HS-27A (cell line): ENCODE measurements at places on chromosomes 7 and 10.

GRCh38 chr10:35639728-35640401 lies 2.2 kb downstream of the FZD8 start:
- no peak for DNase-seq

DNA sequence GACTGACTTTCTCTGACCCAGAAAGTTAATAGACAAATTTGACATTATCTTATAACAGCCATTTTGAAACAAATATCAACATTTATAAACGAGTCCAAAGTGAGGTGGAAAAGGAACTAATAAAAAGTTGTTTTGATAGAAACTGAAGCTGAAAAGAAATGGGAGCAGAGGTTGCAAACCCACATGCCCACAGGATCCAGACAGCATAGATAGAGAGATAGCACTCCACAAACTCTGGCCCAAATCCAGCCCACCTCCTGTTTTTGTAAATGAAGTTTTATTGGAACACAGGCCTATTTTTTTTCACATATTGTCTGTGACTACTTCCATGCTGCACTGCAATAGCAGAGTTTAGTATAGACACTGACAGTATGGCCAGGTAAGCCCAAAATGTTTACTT lies 171.9 kb downstream of the PRKG1 start:
- no peak for DNase-seq

DNA sequence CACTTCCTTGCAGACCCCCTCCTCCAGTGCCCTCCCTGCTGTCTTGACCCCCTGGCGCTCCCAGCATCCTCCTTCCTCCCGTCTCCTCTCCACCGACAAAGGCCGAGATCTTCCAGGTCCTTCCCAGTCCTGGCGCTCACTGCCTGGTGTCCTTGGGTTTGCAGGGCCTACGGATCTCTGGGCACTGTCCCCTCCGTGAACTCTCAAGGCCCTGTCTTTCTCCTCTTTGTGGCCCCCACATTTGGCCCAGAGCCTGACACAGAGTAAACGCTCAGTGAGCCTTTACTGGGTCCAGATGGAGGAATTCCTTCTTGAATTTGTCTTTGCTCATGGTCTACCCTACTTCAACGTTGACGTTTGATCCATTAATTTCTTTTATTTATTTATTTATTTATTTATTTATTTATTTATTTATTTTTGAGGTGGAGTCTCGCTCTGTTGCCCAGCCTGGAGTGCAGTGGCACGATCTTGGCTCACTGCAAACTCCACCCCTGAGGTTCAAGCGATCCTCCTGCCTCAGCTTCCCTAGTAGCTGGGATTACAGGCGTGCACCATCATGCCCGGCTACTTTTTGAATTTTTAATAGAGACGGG lies 29.7 kb downstream of the TMEM270 start:
- no peak for DNase-seq

GRCh38 chr7:150384406-150385301 lies 5.5 kb downstream of the ZNF775 start:
- DNase-seq: no peak

DNA sequence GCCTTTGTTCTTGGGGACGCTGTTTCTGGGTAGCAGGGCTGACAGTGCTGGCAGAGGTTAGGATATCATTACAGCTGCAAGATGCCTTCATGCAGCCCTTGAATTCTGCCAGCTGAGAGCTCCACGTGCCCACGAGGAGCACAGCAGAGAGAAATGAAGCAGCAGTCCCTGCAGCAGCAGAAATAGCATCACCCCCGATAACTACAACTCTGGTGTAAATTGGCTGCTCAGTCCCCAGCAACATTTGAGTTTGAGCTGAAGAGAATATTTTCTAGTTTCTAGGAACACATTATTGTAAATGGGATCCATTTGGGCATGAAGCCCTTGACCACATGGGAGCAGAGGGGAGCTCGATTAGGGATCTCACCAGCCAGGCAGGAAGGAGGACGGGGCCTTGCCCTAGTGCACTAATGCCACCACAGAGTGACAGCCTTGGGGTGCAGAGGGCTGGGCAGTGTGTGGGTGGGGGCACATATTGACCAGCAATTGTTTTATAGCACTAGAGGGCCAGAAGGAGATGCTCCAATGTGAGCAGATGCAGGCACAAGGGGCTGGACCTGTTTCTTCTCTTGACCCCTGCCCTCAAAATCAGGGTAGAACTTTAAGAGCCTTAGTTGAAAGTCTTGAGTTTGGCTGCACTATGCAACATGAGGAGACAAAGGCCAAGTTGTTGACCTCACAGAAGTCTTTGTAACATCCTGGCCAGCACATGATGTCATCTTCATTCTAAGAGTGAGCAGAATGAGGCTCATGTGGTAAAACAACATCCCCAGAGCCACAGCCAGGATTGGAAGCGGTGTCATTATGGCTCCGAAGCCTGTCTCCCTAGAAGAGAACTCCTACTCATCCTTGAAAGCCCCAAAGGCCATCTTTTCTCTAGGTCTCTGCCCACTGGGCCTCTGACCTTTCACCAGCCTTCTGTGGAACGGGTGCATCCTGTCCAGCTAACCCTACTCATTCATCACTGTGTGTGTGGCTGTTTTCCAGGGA lies 52.6 kb downstream of the ADCY1 start:
- no peak for DNase-seq

GRCh38 chr7:24059775-24060174 lies 224.2 kb upstream of the NPY start:
- DNase-seq: no peak

DNA sequence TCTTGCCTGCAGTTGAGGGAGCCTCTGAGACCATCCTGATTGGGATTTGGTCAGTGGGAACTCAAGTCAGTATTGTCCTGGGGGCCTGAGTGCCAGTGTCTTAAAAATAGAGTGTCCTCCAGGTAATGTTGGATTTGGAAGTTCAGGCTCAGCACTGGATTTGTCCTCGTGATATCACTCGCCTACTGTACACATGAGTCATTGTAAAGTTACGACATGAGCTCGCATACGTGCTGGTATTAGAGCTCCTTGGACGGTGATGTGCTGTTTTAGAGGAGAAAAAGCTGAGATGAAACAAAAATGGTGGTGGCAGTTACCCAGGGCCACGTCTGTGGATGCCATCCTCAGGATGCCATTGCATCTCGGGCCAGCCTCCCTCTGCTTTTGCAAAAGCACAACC lies 78.2 kb downstream of the MGMT start:
- DNase-seq: no peak

- DNase-seq: no peak
These were observed 62.6 kb downstream of the RASGEF1A start for GRCh38 chr10:43204042-43204942.

DNA sequence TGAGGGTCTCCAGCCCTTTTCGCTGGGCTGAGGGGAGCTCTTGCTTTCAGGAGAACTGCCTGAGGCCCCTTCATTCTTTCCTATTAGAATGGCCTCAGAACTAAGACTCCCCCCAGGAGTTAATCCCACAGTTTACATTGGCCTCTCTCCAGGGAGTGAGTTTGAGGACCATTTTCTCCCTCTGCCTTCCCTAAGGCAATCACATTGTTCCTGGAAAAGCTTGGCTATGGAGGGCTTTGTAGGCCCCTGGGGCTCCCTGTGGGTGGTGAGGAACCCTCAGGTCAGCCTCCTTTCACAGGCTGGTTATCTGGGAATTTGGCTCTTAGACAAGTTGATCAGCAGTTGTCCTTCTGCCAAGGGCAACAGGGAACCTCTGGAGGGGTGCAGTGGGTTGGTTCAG lies 343.7 kb downstream of the RPS24 start:
- DNase-seq: no peak

GRCh38 chr7:151631953-151632749 lies 112.5 kb upstream of the RHEB start:
- no peak for DNase-seq

DNA sequence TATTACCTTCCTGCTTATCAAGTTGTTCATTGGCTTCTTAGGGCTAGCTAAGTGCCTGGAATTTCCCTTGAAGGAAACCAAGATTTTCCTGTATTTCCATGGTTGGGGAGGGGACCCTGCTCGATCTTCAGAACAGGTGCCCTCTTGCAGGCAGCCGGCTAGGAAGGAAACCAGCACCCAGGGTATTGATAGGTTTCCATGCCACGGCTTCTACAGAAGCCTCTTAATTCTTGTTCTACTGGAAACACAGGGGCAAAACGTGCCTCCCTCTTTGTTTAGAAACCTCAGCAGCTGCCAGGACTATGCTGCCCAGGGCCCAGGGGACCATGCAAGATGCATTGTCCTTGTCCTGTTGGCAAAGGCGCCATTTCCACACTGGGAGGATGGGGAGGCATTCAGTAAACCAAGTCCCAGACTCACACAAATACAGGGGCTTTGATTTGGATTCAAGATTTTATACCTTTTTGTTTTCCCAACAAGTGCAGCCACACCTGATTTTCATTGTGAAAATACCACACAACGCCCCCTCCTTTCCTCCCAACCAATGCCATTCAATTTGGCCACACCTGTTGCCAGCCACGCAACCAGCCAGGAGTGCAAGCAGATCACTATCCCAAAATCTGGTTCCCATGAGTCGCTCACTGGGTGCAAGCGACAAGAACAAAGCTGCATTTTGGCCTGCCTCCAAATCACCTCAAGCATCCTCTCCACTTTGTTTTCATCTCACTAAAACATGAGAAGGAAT lies 29.6 kb downstream of the C10orf71 start:
- DNase-seq: no peak

DNA sequence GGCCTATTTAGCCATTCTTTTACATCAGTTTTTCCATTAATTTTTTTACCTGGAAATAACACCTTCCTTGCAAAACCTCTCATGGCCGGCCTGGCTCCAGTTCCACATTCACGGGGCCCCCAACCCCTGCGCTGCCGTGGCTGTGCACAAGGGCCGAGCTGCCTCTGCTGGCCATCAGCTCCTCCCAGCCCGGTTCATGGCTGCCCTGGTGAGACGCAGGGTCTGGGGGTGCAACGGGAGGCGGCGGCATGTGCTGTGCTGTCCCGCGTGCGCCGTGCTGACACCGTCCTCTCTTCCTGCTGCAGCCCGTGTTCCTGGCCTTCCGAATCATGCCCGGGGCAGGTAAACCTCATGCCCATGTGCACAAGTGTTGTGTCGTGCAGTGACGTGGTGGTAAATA lies 4.4 kb downstream of the NKX6-2 start:
- no peak for DNase-seq

- no peak for DNase-seq
These were observed 531.1 kb upstream of the STEAP1 start for GRCh38 chr7:89623018-89623672.
